ENCODE measurements at places on chromosomes 7 and 10.

DNA sequence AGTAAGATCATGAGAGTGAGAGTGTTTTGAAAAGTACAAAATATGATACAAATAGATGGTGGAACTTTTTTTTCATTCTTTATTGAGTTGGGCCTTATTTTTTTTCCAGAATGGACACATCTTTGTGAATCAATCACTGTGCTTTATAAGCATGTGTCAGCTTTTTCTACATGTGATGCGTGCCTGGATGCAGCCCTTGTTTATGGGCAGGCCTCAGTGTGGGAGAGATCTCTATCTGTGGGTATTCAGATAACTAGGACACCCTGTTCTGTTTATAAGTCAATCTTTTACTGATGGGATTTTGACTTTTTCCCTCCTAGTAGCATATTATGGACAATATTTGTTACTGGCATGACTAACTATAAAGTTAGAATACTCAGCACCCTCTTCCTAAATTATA, 42.9 kb upstream of the IKZF1 start:
- no peak for DNase-seq

DNA sequence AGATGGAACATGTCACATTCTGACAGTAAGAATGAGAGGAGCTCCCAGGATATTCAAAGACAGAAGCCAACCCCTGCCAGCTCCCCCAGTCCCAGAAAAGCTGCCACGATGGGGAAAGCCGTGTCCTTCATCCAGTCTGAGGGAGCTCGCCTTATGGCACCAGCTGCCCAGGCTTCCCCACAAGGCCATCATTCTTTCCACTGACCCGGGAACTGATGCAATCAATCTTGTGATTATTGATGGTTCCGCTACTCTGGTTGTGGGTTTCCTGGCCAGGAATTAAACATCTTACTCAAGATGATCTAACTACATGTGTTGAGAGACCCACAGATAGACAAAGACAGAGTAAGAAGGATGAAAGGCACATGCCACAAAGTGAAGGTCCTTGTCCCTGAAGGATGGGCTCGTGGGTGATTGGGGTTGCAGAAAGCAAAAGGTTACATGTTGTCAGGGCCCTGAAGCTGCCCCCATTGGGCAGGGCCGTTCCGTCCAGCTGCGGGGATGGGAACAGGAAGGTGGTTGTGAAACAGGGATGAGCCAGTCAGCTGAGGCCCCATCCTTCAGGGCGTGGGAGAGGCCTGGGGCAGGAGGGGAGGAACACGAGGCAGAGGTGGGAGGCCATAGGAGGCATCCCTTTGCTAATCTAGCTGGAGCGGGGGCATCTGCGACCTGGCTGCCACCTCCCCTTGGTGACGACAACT, 127.6 kb downstream of the OAT start:
- DNase-seq, result no peak

DNA sequence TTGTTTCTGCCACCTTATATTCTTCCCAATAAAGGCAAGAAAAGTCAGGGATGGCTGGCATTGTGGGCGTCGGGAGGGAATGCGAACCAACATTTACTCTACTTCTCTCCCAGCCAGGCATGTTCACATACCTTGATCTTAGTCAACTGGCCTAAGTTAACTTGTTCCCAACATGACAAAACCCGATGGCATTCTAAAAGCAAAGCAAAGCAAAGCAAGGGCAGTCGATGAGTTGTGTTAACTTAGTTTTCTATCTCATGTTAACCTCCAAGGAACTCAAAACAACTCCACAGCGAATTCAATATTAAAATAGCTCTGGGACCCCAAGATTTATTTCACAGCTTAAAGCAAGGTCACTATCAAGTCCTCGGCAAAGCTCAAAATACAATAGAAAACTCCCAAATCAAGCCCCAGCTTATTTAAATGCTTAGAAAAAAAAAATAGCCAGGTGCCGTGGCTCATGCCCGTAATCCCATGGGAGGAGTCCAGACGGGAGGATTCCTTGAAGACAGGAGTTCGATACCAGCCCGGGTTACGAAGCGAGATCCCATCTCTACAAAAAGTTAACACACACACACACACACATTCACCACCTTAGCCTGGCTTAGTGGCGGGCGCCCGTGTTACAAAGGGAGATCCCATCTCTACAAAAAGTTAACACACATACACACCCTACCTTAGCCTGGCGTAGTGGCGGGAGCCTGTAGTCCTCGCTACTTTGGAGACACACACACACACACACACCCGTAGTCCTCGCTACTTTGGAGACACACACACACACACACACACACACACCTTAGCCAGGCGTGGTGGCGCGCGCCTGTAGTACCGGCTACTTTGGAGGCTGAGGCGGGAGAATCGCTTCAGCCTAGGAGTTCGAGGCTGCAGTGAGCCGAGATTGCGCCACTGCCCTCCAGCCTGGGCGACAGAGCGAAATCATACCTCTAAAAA, 901 bp upstream of the CCNY start:
- no peak for DNase-seq

DNA sequence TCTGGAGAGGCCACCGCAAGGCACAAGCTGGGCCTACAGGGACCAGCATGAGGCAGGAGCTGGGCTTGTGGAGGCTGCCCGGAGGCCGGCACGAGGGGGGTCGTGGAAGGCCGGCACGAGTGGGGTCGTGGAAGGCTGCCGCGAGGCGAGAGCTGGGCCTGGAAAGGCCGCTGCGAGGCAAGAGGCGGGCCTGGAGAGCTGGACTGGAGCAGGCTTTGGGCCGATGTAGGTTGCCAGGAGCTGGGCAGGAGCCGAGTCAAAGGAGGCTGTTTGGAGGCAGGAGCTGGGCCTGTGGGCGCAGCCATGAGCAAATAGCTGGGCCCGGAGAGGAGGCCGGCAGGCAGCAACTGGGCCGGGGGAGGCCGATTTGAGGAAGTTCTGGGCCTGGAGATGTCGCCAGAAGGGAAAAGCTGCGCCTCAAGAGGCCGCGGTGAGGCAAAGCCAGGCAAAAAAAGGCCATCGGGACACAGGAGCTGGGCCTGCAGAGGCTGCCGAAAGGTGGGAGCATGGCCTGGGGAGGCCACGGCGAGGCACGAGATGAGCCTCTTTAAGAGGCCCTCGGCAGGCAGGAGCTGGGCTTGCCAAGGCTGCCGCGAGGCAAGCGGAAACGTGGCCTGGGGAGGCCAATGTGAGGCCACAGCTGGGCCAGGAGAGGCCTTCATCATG, 26.5 kb downstream of the MDH2 start:
- DNase-seq, result no peak

- DNase-seq, result no peak
These were observed 220.0 kb downstream of the ARHGAP21 start for GRCh38 chr10:24503461-24504320.

DNA sequence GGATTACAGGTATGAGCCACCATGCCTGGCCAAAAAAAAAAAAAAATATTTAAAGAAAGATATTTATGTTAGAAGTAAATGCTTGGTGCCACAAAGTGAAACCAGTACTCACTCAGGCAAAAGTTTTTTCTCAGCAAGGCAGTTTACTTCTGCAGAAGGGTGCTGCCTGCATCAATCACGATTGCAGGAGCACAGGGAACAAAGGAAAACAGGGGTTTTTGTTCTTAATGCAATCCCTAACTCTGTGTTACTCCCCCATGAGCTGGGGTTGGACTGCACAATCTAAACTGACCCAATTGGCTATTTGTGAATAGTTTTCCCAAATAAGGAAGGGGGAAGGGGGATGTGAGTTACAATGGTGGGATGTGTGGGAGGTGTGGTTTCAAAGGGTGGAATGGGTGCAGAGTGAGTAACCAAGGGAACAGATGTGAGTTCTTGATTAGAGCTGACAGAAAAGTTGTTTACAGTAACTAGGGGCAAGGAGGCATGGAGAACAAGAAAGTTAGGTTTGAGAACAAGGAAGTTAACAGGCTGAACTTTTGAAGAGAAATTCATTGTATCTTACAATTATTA, 255.4 kb downstream of the TYW1 start:
- DNase-seq, result no peak

Measured in DMS 273 treated with DMSO at 0.1 percent for 48 hours (cell line).